Foreskin keratinocyte (primary cell): ENCODE measurements at places on chromosomes 16 and 17.
A peak's percentile ranks its signal among the peaks of the same experiment; 100 is the strongest.

- DNase-seq: no peak
Measured at GRCh38 chr17:66464921-66465320, 162.5 kb downstream of the PRKCA start.

- no peak for DNase-seq
Measured at GRCh38 chr16:53955221-53955875, 251.4 kb downstream of the FTO start.

- no peak for DNase-seq
Measured at GRCh38 chr17:17141860-17142552, 64.1 kb downstream of the PLD6 start.

DNA sequence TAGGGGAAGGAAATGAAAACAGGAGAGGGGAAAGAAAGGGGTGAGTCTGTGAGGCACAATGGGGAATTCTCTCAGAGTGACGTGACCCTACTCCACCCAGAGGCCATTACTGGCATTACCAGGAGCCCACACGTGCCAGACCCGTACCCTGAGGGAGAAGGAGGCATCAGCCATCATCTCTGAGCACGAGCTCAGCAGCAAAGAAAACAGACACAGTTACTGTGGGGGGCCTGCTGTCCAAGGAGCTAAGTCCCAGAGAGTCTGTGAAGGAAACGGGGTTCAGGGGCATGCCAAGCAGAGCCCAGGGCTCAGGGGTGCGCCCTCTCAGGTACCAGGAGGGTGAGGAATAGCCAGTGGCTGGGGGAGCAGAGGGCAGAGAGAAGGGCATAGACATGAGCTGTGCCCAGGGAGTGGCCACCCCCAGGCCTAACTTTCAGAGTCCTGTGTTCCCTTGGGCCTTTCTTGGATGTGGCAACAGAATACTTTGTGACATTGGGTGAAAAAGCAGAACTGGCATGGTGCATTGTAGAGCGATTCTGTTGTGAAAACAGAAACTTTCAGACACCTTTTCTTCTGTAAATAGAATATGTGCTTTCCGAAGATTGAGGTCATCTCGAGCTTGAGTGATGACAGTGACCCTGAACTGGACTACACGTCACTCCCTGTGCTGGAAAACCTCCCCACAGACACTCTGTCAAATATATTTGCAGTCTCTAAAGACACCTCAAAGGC, 11.3 kb downstream of the TAF1C start:
- DNase-seq: peak; percentile 49

DNA sequence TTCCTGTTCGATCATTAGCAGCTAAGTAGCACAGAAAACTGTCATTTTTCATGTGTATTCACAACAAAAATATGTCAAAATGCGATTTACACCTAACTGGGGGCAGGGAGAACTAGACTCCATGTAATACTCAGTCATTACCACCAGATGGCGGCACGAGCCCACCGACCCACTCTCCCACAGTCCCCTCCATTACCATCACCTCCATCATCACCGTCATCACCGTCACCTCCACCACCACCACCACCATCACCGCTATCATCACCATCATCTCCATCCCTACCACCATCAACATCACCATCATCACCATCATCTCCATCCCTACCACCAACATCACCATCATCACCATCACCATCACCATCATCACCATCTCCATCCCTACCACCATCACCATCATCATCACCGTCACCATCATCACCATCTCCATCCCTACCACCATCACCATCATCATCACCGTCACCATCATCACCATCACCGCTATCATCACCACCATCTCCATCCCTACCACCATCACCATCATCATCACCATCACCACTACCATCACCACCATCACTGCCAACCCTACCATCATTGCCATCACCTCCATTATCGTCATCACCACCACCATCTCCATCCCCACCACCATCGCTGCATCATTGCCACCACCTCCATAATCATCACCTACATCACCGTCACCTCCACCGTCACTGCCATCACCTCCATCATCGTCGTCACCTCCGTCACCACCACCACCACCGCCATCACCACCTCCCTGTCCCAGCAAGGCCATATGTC, 14.4 kb downstream of the NDUFAF8 start:
- no peak for DNase-seq

GRCh38 chr17:6496116-6496481, 51.8 kb downstream of the PIMREG start:
- no peak for DNase-seq

GRCh38 chr17:51128076-51128475, 7.4 kb upstream of the SPAG9 start:
- no peak for DNase-seq

GRCh38 chr16:10578474-10579316, 1.7 kb downstream of the EMP2 start:
- DNase-seq: no peak

- peak; percentile 88 for DNase-seq
Measured at GRCh38 chr17:71402661-71403141, 718.1 kb upstream of the SOX9 start.

- DNase-seq: no peak
Measured at GRCh38 chr17:67200727-67201301, 44.2 kb downstream of the HELZ start.

- peak; percentile 41 for DNase-seq
Measured at GRCh38 chr16:81921085-81921814, 90.0 kb downstream of the SDR42E1 start.

GRCh38 chr17:75001915-75002843, 10.3 kb upstream of the MRPL58 start:
- no peak for DNase-seq

DNA sequence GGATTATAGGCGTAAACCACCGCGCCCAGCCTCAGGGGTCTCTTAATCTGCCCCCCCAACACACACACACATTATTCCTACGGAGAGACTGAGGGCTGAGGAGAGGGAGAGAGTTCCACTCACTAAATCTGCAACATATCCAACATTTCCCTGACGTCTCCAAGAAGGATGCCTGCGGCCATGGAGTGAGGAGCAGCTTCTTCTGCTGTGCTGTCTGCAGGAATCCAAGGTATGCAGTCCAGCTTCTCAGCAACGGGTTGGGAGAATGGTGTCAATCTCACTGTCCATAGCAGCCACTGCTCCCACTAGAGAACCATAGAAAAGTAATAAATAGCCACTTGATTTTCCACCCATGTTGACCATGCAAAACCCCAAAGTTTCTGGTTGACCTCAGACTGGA, 5.1 kb upstream of the PLXDC1 start:
- no peak for DNase-seq

GRCh38 chr17:44969144-44969780, 1.2 kb upstream of the C1QL1 start:
- DNase-seq: no peak

DNA sequence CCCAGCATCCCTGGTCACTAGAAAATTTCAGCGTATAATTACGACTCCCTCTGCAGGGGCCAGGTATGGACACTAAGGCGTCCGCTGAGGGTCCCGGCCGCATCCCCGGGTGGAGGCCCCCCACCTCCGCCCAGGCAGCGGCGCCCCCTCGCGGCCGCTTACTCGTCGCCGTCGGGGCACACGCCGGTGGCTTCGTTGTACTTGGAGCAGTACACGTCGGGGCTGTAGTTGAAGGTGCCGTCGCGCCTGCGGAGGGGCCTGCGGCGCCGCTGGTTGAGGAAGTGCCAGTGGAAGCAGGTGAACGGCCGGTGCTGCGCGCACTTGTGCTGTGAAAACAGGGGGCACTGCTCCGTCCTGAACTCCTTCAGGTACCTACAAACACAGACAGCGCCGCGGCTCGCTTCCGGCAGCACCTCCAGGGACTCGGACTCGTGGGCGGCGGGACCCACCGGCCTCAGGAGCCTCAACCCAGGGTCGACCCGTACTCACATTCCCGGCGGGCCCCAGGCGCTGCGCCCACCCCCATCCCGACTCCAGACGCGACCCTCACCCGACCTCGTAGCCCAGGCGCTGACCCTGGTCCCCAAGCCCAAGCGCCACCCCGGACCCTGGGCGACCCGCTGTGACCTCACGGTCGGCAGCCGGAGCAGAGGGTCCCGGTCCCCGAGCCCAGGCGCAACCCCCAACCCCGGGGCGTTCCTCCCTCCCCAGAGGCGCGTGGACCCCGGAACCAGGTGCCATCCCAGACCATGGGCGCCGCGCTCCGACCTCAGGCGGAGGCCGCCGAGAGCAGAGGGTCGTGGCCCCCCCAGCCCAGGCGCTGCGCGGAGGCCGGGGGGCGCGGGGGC, 596 bp downstream of the UNKL start:
- peak; percentile 21 for DNase-seq
